Muscle of leg (tissue), 16 donors: ENCODE measurements at places on chromosomes 2 and 18. TPM values are rescaled to one million over a fixed set of nuclear protein-coding genes. Genes with fewer than 3 reads are reported as not detected.

DNA sequence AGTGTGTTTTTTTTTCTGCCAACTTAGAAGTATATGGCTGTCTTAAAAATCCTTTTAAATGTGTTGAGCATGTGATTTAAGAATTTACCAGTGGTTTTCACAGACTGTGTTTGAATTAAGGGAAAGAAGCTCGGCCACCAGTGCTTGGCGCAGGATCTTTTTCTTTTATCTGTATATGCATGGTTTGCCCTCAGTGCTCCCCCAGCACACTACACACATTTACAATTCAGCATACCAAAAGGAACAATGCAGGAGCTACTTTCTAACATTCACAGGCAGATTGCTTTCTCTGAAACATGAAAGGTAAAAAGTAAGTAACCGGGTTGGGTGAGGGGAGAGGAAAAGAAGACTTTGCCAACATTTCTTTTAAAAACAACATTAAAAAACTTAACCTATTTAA, 3.9 kb downstream of the SALL3 start:
- no peak for DNase-seq

GRCh38 chr2:12432985-12433625, 283.6 kb upstream of the TRIB2 start:
- DNase-seq: peak; percentile 68

GRCh38 chr2:174645296-174645695, 47.7 kb upstream of the WIPF1 start:
- no peak for DNase-seq

DNA sequence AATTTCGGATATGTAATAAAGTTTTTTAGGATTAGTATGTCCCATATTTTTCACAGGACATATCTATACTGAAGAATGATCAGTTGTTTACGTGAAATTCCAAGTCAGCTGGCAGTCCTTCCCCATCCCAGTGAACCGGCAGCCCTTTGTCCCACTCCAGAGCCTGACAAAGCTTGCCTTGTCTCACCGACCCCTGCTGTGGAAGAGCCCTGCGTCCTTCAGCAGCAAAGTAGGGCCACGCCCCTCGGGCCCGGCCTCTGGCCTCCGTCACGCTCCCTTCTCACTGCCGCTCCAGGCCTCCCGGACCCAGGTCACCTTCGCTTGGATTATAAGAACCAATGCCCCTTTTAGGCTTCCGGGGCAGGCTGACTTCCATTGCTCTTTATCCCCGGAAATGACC, 89.8 kb upstream of the TGIF1 start:
- no peak for DNase-seq

- no peak for DNase-seq
Measured at GRCh38 chr2:32523686-32524085, 104.2 kb upstream of the TTC27 start.

- no peak for DNase-seq
Measured at GRCh38 chr18:45006934-45007333, 326.2 kb downstream of the SETBP1 start.

DNA sequence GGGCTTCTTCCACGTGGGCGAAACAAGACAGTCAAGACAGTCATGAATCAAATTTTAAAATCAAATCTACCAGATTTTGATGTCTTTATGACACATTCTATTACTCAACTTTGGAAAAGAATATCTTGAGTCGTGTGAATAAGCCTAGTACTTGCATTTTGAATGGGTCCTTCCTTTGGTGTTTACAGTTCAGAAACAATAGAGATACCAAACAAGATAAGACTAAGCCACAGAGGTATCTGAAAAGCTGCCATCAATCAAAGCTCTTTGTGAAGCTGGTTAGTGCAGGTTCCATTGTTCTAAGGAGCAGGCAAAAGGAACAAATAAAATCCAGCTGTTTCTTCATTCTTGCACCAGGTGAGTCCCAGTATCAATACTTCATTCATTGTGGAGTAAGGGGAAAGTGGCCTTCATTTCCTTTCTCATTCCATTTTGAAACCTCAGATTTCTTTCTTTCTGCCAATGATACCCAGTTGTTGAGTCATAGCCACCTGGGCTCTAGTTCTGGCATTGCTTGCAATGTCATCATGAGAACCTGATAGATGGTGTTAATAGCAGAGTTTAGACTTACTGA, 151.7 kb upstream of the L3MBTL4 start:
- DNase-seq: no peak

- DNase-seq: no peak
Measured at GRCh38 chr2:231050018-231050901, 6.4 kb upstream of the PSMD1 start.

- peak; percentile 62 for DNase-seq
Measured at GRCh38 chr2:25230198-25230947, 62.0 kb upstream of the POMC start.

DNA sequence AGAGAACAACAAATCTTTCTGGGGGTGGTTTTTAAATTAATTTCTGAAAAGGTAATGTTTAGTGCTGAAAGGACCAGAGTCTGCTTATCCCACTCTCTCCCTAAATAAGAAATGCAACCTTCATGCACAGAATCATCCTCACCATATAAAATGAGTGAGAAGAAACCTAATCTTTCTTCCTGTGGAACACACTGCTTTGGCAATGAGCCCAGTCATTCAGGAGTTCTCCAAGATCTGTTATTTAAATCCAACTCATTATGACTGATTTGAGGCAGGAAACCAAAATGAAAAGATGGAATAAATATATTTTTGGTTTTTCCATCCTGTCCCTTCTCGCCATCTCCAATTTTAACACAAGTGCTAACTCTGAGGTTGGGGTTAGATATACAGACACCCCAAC, 228.3 kb downstream of the SRBD1 start:
- peak; percentile 70 for DNase-seq

- DNase-seq: no peak
Measured at GRCh38 chr18:22031611-22032010, 137.8 kb upstream of the GATA6 start.

- DNase-seq: no peak
Measured at GRCh38 chr2:85545780-85546240, 6.8 kb downstream of the MAT2A start.

The UGT1A5 gene
- not detected for total RNA-seq

The RSAD2 gene
- 3.3 TPM for total RNA-seq
